ENCODE measurements at places on chromosomes 13 and 19.

DNA sequence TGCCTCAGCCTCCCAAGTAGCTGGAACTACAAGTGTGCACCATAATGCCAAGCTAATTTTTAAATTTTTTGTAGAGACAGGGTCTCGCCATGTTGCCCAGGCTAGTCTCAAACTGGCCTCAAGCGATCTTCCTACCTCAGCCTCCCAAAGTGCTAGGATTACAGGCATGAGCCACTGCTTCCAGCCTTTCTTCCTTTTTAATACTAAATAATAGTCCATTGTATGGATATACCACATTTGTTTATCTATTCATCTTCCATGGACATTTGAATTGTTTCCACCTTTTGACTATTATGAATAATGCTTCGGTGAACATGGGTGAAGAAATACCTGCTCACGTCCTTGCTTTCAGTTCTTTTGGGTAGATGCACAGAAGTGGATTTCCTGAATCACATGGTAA is 24.4 kb downstream of the GARRE1 start:
- DNase-seq = no peak

GRCh38 chr19:6500837-6501739 is 1.0 kb downstream of the TUBB4A start:
- no peak for DNase-seq

DNA sequence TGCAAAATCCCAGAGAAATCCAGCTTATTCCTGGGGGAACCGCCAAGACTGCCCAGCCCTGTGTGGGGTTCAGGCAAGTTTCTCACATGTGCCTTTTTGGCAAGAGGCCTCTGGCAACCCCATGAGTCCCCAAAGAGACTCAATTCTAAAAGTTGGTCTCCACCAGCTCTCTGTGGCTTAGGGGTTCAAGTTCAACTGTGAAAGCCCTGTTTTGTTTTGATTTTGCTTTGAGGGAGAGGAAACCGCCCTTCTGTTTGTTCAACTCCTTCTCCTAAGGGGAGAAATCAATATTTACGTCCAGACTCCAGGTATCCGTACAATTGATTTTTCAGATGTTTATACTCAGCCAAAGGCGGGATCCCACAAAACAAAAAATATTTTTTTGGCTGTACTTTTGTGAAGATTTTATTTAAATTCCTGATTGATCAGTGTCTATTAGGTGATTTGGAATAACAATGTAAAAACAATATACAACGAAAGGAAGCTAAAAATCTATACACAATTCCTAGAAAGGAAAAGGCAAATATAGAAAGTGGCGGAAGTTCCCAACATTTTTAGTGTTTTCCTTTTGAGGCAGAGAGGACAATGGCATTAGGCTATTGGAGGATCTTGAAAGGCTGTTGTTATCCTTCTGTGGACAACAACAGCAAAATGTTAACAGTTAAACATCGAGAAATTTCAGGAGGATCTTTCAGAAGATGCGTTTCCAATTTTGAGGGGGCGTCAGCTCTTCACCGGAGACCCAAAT is 583 bp upstream of the LDLR start:
- no peak for DNase-seq

GRCh38 chr19:30029721-30030510 is 87.9 kb downstream of the URI1 start:
- no peak for DNase-seq
